Stimulated activated CD4-positive, alpha-beta T cell treated with anti-CD3 and anti-CD28 coated beads, Interleukin-2, amount 100 ng/mL, for 24 hours (primary cell): ENCODE measurements at places on chromosomes 6 and 20.

DNA sequence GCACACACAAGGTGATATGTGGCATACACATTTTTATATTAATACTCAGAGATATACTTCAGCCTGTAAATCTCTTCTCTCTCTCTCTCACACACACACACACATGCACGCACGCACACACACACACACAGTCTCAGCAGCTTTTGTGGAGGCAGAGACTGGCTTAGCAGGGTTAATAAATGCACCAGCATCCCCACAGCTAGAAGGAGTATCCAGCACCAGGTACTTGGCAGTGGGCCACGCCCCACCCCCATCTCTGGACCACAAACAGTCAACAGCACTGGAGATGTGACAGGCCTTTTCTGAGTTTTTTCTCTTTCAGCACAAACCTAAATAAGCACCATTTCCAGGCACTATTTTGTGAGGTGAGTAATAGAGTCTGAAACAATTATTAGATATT is 47.3 kb upstream of the LRFN2 start:
- no peak for DNase-seq

DNA sequence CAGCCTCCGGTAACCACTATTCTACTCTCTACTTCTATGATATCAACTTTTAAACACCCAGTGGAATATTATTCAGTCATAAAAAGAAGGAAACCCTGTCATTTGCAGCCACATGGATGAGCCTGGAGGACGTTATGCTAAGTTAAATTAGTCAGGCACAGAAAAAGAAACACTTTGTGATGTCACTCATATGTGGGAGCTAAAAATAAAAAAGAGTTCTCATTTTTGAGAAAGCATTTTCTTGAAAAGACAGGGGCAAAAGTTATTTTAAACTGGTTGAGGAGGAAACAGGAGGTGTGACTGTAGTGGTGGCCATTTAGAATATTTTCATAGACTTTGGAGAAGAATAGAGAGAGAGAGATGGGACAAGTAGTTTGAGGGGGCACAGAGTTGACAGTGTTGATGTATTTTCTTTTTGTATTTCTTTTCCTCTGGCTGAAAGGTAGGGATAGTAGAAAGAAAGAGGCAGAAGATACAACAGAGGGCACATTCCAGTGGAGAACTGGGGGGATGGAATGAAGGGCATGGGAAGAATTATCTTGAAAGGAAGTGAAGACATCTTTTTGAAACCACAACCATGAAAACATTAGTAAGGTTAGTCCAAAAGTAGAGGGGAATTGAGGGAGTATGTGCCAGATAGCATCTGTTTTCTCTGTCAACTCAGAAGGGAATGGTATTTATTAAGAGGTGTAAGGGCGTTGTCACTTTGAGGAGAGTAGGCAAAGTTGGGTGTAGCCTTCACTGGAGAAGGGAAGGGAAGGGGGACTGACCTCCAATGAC is 181.3 kb upstream of the GMDS start:
- no peak for DNase-seq

- DNase-seq = no peak
These were observed 90.9 kb downstream of the CRYBG1 start for GRCh38 chr6:106451439-106451838.

DNA sequence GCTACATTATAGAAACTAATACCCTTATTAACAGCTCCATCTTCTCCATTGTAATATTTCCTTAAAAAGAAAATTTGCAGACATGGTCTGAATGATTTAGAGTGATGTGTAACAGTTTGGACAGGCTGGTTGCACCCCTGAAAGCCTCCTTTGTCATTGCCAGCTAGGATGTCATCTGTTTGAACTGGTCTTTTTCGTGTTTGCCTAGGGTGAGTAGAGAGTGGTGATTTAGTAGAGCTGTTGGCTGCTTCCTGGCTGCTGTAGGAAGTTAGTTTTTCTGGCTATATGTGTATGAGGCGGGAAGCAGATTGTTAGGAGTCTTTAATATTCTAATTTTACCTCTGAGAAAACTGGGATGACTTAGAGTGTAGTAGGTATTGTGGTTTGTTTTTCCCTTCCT is 101.1 kb downstream of the ZFAND3 start:
- DNase-seq = no peak

DNA sequence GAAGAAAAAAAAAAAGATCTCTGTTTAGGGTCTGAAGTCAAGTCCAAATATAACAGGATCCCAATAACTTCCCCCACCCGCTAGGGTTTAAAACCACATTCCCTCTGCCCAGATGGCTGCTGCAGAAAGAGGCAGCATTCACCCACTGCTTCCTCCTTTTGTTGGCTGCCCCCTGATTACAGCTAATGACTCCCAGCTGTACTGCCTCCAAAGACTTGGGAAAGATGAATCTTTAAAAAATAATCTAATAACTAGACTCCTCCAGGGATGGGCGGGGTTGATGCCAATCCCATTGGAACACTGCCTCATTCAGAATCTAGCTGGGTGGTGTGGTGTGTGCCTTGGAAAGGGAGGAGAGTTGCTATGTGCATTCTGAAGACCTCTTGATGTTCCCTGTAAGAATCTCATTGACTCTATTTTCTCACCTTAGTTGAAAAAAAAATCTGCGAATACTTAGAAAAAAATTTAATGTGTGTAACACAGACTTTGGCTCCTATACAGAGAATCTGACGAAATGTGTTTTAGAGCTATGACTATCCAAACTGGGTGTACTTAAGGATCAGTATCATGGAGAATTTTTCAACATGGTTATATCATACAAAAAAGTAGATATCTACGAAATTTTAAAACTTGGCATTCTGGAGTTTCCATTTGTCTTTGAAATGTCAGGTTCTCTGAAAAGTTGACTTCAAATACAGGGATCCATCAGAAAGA is 174.0 kb downstream of the RNF144B start:
- DNase-seq = no peak

GRCh38 chr20:39338469-39339376 is 376.6 kb downstream of the DHX35 start:
- no peak for DNase-seq

DNA sequence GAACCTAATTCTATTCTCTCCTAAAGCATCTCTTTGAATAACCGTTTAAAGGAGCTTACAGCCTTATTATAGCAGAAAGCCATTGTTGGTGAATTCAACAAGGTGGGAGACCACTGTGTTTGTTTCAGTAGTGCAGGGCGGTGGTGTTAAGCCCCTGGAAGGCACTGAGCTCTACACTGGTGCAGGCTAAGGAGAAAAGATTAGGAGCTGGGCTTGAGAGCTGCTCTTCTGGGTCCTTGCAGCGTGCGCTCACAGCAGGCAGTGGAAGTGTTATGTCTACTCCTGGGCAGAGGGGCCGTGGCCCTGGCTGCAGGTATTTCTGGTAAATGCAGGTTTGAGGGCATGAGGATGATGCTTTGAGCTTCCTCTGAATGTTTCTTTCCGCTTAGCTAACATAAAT is 361.2 kb downstream of the RNF144B start:
- no peak for DNase-seq

DNA sequence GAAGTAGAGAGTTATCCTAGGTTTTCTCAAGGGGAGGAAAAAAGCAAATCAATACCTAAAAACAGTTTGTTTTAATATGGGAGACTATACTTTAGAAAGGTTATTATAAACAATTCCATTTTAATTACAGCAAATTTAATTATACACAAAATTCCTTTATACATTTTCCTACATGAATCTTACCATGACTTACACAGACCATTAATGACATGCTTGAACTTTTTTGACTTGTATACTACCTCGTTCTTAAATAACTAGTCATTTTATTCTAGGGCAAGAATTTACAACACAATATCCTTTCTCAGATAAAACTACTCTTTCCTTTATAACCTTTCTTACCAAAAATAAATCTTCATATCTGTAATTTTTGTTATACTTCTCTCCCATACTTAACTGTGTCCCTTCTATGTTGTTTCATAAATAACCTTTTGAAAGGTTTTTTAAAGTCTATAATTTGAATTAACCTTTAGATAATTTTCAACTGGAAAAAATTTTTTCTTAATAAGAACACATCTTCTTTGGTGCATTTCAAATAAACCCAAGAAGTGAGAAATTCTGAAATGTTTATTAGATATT is 729.4 kb downstream of the TENT5A start:
- no peak for DNase-seq

DNA sequence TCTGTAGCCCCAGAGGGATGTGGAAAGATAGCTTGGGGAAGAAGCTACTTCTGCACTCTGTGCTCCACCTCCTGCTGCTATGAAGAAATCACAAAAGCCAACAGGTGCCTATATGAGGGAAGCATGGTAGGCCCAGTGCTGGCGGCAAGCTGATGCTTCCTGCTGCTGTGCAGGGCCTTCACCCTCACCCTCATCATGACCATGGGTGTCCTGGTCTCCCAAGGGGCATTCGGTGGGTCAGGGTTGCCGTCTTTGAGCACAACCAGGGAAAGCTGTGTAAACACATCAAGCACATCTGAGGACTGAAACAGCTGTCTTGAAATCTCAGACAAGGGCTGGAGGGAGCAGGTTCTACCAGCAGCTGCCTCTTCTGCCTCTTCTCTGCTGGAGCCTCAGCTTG is 184.0 kb downstream of the FNDC1 start:
- no peak for DNase-seq

GRCh38 chr20:16816192-16816591 is 68.0 kb downstream of the OTOR start:
- no peak for DNase-seq

DNA sequence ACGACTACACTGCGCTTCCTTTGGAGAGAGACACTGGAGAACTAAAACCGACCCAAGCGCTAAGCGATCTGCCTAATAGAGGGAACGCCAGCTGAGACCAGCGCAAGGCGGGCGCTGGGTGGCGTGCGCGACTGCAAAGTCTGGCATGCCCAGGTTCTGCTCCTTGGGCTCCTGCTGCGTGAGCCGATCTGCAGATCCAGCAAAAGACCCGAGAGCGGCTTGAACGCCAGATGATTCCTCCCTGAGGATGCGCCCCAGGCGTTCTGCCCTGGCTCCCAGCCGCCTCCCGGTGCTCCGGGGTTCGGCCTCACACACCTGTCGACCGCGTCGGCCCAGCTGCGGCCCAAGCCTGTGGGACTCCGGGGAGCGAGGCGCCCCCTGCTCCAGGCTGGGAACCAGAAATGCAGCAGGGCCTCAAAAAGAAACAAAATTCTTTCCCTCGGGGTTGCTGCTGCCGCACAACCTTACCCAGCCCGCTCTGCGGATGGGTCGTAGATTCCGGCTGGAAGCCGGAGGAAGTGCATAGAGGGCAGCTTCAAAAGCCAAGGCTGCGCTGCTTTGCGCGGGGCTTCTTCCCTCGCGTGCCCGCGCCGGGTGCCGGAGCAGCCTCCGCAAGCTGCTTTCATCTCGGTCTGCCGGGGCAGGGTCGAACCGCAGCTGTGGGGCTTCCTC is 17.9 kb upstream of the PRDM13 start:
- peak; percentile 77 for DNase-seq

DNA sequence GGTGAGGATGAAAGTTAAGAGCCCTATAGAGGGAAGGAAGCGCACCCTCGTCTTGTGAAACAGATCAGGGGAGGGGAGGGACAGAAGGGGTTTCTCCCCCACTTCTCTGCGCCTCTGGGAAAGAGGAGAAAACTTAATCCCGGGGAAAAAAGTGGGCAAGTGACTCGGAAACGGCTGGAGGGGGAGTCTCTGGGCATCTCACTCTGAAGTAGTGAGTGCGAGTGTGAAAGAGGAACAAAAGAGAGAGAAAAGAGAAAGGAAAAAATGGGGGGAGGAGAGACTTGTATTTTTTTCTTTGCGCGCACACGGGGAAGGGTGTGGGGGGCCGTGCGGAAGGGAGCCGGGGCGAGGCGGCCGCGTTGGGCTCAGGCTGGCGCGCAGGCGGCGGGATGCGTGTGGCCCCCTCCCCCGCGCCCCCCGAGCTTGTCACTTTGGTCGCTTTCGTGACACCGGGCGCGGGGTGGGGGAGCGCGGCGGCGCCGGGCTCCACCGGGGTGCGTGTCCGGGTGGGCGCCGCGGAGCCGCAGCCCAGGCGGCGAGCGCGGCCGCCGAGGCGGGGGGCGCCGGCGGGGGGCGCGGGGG is 454 bp downstream of the L3MBTL3 start:
- peak; percentile 38 for DNase-seq

DNA sequence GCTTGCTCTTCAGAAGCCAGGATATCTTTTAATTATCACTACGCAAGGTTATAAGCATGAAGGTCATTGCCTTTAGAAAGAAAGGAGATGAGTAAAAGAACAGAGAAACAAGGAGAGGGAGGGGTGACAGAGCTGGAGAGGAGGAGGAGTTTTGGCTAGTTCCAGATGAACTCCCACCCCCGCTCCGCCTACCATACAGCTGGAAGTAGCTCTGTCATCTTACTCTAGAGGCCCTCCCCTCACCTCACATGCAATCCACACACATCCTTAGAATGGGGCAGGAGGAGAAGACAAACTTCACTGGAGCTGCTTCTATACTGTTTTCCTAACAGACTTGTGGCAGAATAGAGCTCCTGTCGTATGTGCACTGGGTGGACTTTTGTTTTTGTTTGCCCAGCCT is 144.7 kb downstream of the SCML4 start:
- no peak for DNase-seq

DNA sequence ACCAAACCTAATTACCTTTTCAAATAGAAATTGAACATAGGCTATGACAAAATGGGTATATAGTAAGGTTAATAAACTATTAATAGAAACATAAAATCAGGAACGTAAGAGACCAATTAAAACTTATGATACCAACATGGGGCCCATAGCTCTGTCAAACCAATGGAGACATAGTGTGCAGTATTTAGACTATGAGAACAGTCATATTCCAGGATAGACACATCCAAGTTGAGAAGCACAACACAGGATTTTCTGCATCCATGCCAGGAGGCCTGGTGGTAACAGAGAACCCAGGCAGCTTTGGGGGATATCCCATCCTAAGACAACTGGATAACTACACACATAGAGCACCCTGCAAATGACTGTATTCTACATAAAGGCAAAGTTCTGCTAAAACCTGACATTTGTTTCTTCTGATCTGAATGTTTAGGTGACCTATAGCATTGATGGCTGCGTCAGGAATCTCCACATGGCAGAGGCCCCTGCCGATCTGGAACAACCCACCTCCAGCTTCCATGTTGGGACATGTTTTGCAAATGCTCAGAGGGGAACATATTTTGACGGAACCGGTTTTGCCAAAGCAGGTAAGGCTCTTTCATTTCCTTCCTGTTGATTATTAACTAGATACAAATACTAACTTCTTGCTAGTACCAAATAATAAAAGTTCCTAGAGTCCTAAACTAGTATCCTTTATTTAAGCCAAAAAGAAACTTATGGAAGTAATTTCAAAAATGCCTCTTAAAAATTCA is 202.7 kb downstream of the ARHGAP18 start:
- no peak for DNase-seq

- DNase-seq = no peak
These were observed 8.0 kb upstream of the TNFRSF6B start for GRCh38 chr20:63688228-63689045.

- no peak for DNase-seq
These were observed 63.2 kb downstream of the SLC24A3 start for GRCh38 chr20:19275630-19276071.
